ENCODE measurements at places on chromosomes 1 and 21.

DNA sequence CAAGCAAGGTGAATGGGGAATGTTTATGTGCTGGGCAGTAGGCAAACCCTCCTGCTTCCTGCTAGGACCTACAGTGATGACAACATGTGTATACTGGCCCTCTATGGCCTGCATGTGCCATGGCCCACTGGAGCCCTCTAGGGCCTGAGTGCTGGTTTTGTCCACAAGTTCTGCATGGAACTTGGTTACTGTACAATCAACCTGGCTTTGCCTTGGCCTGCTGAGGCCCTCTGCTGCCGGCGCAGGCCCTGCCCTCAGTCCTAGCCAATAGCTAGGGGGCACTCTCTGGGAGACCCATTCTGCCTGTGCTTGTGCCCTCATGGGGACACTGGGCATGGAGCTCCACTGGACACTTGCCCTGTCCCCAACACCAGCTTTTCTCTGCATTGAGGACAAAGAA is 138.6 kb upstream of the NGF start:
- DNase-seq: no peak

- DNase-seq: no peak
Observed at GRCh38 chr21:38930066-38930465, 124.3 kb downstream of the ETS2 start.

- no peak for DNase-seq
Observed at GRCh38 chr1:92192246-92192645, 25.5 kb upstream of the C1orf146 start.

DNA sequence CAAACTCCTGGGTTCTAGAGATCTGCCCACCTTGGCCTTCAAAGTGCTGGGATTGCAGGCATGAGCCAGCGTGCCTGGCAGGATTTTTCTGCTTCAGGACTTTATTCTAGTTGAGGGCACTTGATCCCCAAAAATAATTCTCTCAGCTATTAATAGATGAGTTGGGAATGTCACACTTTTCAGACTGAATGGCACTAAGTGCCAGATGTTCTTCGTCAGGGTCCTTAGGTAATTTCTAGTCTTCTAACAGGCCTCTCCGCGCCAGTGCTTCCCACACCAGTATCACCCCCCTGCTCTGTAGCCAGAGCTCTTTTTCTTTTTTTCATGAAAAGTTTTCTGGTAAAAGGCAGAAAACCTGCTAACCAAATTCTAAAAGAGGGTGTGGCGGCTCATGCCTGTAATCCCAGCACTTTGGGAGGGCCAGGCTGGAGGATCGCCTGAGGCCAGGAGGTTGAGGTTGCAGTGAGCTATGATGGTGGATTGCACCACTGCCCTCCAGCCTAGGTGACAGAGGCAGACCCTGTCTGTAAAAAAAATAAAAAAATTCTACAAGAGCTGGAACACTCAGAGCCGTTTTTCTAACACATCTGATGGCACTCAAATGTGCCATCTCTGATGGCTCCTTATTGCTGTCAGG is 6.1 kb upstream of the SARS1 start:
- DNase-seq: no peak

DNA sequence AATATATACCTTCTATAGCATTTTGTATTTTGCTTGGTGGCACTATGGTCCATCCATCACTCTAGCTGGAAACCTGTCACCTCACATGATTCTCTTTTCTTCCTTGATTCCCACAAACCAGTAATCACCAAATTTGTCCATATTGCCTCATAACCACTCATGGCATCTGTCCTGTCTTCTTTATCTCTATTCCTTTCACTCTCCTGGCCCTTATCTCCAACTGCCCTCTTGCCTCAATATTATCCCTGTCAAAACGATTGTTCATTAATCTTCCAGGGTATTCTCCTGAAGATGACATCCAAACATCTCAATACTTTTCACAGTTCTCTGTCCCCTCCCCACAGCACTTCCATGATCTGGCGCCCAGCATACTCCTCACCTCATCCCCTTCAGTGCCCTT is 46.1 kb downstream of the WDR64 start:
- no peak for DNase-seq

DNA sequence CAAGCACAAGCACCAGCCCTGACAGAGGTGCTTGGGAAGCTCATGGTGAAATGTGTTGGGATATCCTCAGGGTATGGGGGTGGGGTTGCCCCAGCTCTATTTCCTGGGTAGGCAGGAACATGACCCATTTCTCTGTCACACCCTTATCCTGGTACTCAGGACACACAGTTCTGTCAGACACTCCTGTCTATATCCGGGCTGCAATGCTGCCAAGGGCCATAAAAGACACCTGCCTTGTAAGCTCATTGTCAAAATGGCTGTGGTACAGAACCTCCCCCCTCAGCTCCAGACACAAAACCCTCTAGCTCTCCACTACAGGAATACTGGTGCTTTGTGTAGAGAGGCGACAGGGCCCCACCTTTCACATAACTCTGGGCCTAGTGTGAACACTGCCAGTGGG is 636.7 kb downstream of the PLA2G4A start:
- no peak for DNase-seq

GRCh38 chr1:16155537-16156410 is at the start of gene EPHA2:
Gene EPHA2 (minus strand): TSS chr1:16156069. CDS start chr1:16155932, 137 bp downstream.
- DNase-seq: no peak

- no peak for DNase-seq
Observed at GRCh38 chr1:38044221-38045215, 2.1 kb downstream of the POU3F1 start.

GRCh38 chr1:55057956-55058298 is 18.6 kb downstream of the PCSK9 start:
- no peak for DNase-seq

- no peak for DNase-seq
Observed at GRCh38 chr1:36796106-36796590, 238.2 kb downstream of the GRIK3 start.

GRCh38 chr21:30072496-30072895 is 94.1 kb downstream of the CLDN17 start:
- DNase-seq: no peak

GRCh38 chr1:76066394-76066793 is 8.2 kb upstream of the ST6GALNAC3 start:
- DNase-seq: no peak

DNA sequence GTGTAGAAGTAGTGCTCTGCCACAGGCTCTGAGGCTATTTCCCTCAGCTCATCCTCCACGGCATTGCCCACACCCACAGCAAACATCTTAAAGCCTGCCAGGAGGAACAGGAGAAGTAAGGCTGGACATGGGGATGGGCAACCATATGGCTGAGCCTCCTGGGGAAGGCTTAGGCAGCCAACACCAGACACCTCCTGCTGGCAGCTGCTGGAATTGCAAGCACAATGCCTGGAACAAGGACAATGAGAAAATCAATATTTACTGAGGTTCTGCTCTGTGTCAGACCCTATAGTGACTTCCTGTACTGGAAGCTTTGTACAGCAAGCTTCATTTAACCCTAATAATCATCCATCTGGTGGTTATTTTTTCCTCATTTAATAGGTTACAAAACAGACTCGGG is 8.2 kb downstream of the MATN1 start:
- DNase-seq: no peak

DNA sequence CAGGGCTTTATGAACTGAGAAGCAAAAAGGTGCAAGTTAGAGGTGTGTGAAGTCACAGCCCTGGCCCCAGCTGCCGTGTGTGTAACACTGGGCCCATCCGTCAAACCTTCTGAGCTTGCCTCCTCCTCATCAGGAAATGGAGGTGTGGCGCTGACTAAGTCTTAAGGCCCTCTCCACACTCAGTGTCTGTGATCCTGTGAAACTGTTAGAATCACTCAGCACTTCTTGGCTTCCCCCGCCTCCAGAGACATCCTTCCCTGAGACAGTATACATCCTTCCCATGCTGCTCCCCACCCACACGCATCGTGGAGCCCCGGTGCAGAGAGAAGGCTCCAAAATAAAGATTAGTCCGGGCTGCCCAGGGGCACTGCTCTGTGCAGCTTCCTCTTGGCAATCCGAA is 33.3 kb downstream of the LRP8 start:
- DNase-seq: no peak

GRCh38 chr1:100597061-100597741 is 59.3 kb downstream of the GPR88 start:
- DNase-seq: no peak

GRCh38 chr1:185400052-185400451 is 83.0 kb upstream of the IVNS1ABP start:
- no peak for DNase-seq

DNA sequence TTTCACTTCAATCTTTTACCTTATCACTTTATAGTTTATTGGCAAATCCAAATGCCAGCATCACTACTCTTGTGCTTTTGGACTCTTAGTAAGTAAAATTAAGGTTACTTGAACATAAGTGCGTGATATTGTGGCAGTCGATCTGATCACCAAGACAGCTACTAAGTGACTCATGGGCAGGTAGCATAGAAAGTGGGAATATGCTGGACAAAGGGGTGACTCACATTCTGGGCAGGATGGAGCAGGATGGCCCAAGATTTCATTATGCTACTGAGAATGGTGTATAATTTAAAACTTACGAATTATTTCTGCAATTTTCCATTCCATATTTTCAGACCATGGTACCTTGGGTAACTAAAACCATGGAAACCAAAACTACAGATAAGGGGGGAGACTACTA is 120.2 kb downstream of the ROR1 start:
- DNase-seq: no peak
